ENCODE measurements at places on chromosomes 11 and 22. TPM values are rescaled to one million over a fixed set of nuclear protein-coding genes. Genes with fewer than 3 reads are reported as not detected.
A peak's percentile ranks its signal among the peaks of the same experiment; 100 is the strongest.

Gene CCDC89
- total RNA-seq = not detected

DNA sequence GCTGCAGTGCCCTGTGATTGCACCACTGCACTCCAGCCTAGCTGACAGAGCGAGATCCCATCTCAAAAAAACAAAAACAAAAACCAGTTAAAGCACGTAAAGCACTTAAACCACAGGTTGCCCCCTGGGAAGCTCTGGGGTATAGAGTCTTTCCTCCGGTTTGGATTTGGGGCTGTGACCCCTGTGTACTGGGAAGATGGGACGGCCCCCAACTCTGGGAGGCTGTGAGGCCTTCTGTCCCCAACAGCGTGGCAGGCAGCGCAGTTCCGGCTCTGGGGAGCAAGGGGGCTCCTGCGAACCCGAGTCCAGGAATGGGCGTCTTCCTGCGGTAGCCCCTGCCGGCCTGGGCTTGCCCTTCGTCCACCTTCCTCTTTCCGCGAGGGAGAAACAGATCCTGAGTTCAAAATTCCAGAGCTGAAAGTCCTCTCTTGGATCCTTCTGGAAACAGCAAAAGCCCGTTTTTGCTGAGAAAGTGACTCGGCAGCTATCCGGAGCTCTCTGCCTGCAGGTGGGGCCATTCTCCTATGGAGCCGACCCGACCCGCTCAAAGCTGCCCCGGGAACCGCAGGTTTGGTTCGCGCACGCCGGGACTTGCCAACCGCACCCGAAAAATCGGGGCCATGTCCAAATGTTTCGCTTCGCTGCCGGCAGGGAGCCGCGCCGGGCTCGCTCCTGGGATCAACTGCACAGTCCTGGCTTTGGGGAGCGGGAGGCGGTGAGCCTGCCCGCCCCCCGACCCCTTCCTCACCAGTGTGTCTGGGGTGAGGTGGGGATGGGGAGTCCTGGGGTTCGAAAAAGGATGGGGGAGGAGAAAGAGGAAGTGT lies 36.3 kb upstream of the POLA2 start:
- DNase-seq = no peak

Gene OR52I2
- not detected for total RNA-seq

DNA sequence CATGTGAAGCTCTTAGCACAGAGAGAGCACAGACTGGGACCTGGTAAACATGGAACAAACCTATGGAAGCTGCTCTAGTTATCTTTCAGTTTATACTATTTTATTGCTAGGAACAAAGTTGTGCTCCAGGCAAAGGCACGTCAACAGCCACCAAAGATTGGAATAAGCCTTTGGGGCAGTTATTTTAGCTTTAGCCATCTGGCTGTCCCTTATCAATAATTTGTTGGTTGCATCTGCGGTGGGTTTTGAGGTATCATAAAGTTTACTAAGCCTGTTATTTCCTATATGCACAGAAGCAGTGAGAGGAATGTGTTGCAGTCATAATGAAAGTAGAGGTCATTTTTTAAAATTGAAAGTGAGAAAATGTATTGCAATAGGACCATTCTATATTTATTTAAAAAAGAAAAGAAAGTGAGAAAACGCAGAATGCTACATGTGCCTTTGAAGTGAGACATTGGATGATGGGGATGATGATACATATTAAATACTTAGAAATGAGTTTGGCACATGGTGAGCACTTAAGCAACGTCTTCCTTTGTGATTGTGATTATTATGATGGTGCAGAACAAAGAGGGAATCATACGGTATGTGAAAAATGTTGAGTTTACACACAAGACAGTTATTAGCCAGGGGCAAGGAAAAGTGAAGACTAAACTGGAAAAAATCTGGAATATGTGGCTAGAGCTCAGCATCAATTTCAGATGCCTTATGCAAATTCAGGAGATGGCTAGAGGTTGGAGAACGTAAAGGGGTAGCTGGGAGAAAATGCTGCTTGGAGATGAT lies 58.3 kb downstream of the PRR5L start:
- DNase-seq = no peak

- DNase-seq = peak; percentile 35
Observed at GRCh38 chr11:57641011-57641807, 8.5 kb downstream of the YPEL4 start.
